ENCODE measurements at places on chromosomes 16 and 17.

- DNase-seq, result no peak
Observed at GRCh38 chr16:4945560-4946502, 8.9 kb upstream of the PPL start.

GRCh38 chr16:4477966-4478365 lies 1.8 kb downstream of the HMOX2 start:
- DNase-seq, result no peak

- DNase-seq, result no peak
Observed at GRCh38 chr16:19274165-19274797, 11.2 kb upstream of the CLEC19A start.

- no peak for DNase-seq
Observed at GRCh38 chr17:76757256-76757655, 19.3 kb downstream of the MFSD11 start.

- no peak for DNase-seq
Observed at GRCh38 chr16:67552476-67552875, 9.8 kb upstream of the CTCF start.
